Activated gamma-delta T cell treated with anti-CD3 and anti-CD28 coated beads, Interleukin-2, amount 50 U/mL, for 16 hours (primary cell): ENCODE measurements at places on chromosomes 11 and 22.

GRCh38 chr11:35853971-35854370 is 89.9 kb upstream of the LDLRAD3 start:
- DNase-seq, result no peak

DNA sequence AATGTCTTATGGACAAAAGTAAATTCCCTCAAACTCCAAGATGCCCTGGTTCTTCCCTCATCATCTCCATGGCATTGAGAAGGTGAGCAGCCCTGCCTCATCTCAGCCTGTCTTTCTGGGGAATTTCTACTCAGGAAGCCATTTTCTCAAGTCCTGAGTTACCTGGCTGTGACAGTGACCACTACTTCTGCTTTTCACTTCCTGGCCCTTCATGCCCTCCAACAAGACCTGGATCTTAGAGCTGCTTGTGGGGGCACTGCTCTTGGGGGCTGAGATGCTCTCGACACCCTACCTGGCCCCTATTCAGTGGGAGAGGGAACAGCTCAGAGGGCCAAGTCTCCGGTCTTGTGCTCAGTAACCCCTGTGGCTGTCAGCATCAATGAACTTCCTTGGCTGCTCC is 5.5 kb upstream of the IGSF22 start:
- no peak for DNase-seq

DNA sequence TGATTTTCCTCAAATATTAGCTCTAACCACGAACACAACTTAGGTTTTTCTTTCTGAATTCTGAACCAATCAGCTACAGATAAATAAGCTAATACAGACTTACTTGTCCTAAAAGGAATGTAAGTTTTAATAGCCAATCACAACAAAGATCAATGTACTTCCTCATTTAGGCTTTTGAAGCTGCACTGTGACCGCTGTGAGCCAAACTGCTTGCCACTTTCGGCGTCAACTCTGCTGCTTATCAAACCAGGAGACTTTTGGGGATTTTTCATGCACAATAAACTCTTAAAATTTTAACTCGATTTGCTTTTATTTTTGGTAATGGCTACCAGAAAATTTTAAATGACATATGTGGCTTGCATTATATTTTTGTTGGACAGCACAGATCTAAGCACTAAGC is 92.5 kb downstream of the TMPRSS5 start:
- DNase-seq, result no peak

DNA sequence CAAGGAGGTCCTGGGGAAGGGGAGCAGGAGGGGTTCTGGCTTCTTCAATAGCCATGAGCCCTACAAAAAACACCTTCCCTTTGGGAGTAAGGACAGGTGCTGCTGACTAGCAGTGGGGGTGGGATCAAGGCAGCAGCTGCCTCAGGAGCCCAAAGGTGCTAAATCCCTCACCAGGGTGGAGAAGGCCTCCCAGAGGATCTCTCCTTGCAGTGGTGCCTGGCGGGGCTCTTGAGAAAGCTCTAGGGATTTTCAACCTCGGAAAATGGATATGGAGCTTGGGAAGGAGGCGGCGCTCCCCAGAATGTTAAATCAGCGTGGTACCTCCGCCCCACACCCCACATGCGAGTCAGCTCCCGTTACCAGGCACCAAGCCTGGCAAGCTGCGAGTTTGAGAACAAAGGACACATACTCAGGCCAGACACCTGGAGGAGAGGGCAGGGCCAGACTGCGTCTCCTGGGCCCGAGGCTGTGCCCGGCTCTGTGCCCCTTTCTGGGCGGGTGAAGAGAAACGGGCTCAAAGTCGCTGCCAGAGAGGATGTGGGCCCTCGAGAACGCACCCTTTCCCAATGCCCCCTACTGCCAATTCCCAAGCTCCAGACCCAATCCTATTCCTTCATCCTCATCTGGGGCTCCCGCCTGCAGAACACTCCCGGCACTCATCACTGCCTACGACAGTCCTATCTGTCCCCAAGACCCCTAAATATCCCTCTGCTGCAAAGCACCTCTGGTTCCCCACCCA is 139.0 kb downstream of the BRD1 start:
- DNase-seq, result no peak

GRCh38 chr11:62710001-62710345 is 2.5 kb downstream of the GNG3 start:
- DNase-seq, result no peak

- no peak for DNase-seq
Measured at GRCh38 chr11:17697175-17697949, 22.0 kb upstream of the MYOD1 start.

- no peak for DNase-seq
Measured at GRCh38 chr11:100585728-100586127, 101.4 kb upstream of the ARHGAP42 start.

- no peak for DNase-seq
Measured at GRCh38 chr11:3178349-3178748, 13.2 kb upstream of the OSBPL5 start.
